ENCODE measurements at places on chromosomes 12 and 14.

DNA sequence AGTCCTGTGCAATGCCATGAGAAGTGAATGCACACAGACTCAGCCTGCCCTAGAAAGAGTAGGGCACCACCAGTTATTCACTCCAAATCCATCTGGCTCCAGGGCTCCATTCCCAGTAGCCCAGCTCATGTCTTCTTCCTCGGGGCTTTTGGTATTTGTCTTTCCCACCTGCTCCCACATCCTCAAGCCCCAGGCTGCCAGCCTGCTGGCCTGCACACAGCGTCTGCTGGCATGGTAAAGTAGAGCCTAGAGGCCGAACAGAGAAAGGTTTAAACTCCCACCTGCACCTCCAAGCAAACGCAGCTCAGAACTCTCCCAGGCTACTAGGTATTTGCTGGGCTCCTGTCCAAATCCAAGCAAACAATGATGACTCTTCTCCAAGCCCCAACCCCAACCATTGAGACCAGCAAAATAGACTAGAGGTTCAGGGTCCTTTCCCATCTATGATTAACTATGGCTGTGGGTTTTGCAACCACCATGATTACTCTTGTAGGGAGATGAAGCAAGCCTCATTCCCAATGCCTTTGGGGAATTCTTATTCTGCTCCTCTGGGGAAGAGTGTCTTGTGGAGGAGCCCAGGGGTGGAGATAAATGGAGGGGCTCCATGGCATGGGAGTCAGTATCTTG is 5.2 kb upstream of the VDR start:
- no peak for DNase-seq

GRCh38 chr12:78149459-78149858 is 318.8 kb downstream of the NAV3 start:
- no peak for DNase-seq

GRCh38 chr12:24701343-24701742 is 247.6 kb downstream of the BCAT1 start:
- DNase-seq: no peak

GRCh38 chr12:33593753-33594152 is 154.1 kb upstream of the SYT10 start:
- no peak for DNase-seq

DNA sequence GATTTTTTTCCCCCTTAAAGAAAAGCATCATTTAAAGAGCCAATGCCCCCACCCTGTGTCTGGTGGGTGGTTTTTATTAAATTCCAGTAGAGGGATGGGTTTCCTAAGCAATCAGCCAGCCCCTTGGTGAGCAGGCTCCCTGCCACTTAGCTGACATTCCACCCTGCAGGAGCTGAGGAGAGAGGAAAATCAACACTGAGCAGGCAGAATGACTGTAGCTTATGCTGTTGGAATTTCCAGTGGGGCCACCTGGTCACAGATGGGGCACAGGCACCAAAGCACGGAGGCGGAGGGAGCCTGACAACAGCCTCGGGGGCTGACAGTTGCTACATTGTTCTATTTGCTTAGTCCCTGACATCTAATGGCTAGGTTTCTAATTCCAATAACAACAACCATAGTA is 127.7 kb downstream of the TMEM30B start:
- DNase-seq: no peak

DNA sequence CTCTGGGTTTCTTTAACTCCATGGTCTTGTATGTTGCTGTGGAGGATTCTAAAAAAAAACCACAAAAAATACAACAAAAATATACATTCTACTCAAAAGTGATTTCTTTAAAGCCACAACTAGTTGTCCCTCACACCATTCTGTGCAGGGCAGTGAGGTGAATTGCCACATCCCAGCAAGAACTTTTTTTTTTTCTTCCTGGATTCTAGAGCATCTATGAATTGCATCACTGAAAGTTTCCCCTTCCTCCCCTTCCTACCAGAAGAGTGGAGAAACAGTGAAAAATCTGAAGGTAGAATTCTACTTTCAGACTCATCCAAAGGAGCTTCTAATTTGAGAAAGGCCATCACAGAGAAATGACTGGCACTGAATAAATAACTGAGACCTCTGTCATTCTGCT is 395.3 kb downstream of the AEBP2 start:
- DNase-seq: no peak

DNA sequence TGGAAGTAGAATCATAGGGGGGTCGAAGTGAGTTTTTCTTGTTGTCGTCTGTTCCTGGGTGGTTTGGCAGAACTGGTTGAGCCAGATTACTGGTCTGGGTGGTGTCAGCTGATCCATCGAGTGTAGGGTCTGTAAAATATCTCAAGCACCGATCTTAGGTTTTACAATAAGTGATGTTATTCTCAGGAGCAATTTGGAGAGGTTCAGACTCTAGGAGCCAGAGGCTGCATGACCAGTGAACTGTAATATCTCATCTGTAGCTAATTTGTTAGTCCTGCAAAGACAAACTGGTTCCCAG is 9.7 kb upstream of the SERPINA1 start:
- DNase-seq: no peak

Measured in stimulated activated CD8-positive, alpha-beta memory T cell treated with anti-CD3 and anti-CD28 coated beads, Interleukin-15, amount 100 ng/mL, for 48 hours (primary cell).